ENCODE measurements at places on chromosomes 4 and X. TPM values are rescaled to one million over a fixed set of nuclear protein-coding genes. Genes with fewer than 3 reads are reported as not detected.

PSAPL1 gene
- total RNA-seq = not detected

- no peak for DNase-seq
Measured at GRCh38 chrX:134803551-134804183, 145.4 kb upstream of the PLAC1 start.

GRCh38 chr4:185039508-185040273 is 21.4 kb downstream of the HELT start:
- peak; percentile 60 for DNase-seq

IL13RA2 gene
- 1.5 TPM for total RNA-seq

- DNase-seq = no peak
Measured at GRCh38 chr4:6769233-6769988, 13.1 kb upstream of the KIAA0232 start.

DNA sequence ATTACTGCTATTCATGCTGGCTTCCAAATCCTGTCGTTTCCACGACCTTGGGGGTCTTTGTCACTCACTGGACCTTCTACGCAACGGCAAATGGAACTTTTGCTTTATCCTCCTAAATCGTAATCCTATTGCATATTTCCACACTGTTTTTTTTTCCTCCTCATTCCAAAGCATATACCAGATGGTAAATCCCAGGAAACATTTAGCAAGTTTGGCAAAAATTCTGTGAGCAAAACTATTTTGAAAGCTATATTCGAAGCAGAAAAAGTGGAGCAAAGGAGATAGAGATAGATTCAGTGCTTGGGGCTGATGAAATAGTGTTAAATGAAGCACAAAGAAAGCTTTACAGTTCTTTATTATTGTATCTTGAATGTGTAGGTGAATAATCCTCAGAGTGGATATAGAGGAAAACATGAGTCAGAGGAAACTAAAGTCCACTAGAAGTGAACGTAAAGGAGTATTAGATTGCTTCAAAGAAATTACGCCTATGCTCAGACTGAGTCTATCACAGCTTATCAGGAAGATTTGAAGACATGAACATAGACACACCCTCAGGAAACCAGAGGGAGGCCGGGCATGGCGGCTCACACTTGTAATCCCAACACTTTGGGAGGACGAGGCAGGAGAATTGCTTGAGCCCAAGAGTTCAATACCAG is 50.2 kb upstream of the FAM9A start:
- no peak for DNase-seq

PNCK gene
- total RNA-seq = not detected

DNA sequence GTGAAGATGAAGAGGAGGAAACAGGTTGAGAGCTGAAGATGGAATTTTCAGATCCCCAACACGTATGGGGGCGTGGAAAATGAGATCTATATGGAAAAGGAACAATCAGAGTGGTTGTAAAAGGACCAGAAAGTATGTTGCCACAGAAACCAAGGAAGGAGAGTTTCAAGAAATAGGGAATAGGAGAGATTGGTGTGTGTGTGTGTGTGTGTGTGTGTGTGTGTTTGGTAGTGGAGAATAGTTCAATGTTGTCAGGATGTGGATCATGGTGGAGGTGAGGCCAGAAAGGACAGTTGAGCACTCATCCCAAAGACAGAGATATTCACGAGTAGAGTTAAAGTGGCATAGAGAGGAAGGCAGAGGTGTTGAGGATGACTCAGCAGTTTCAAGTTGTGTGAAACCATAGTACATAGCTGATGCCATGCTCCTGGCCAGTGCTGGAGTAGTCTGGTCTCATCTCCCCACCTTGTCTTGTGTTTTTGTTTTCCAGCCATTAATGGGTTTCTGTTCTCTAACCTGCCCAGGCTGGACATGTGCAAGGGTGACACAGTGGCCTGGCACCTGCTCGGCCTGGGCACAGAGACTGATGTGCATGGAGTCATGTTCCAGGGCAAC is 36.1 kb downstream of the HEPH start:
- no peak for DNase-seq

HNRNPD gene
- total RNA-seq = 22.2 TPM

GRCh38 chrX:9326369-9326768 is 138.5 kb upstream of the TBL1X start:
- no peak for DNase-seq

DNA sequence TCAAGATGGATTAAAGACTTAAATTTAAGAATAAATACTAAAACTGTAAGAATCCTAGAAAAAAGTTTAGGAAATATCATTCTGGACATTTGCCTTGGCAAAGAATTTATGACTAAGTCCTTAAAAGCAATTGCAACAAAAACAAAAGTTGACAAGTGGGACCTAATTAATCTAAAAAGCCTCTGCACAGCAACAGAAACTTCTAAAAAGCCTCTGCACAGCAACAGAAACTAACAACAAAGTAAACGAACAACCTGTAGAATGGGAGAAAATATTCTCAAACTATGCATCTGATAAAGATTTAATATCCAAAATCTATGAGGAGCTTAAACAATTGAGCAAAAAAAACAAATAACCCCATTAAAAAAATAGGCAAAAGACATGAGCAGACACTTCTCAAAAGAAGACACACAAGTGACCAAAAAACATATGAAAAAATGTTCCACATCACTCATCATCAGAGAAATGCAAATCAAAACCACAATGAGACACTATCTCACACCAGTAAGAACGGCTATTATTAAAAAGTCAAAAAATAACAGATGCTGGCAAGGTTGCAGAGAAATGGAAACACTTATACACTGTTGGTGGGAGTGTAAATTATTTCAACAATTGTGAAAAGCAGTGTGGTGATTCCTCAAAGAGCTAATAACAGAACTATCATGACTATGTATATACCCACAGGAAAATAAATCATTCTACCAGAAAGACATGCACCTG is 5.5 kb upstream of the OPRPN start:
- DNase-seq = no peak

MCF2 gene
- not detected for total RNA-seq

DNA sequence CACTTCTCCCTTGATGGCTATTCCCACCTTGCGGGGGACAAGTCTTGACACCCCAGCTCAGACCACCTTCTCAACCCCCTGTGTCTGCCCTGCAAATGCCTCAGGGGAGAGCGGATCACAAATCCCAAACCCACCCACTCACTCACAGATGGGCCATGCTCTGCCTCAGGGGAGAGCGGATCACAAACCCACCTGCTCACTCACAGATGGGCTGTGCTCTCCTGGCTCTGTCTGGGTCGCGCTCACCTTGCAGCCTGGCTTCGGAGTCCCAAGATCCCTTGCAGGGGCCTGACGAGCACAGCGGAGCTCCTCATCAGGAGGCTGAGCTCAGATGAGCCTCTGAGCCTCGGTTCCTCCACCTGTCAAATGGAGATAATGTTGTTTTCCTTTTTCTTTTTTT is 38.6 kb downstream of the HTRA3 start:
- DNase-seq = no peak

TLR8 gene
- total RNA-seq = not detected

DNA sequence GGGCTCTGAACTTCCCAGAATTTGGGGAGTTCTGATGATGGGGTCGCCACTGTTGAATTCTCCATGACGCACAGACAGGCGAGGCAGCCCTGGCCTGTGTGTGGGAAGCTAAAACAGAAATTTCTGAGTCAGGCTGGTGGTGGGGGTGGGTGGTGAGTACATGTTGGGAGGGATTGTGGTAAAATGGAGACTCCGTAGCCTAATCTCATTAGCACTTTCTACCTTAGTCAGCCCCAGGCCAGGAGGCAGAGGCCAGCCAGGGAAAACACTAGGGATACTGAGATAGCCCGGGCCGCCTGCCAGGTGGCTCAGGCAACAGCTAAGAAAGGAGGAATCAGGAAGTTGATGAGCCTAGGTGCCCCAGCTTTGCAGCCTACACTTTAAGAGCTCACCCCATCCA is 39.3 kb upstream of the NHSL2 start:
- DNase-seq = peak; percentile 33

- DNase-seq = peak; percentile 16
Measured at GRCh38 chrX:12804655-12805054, 13.4 kb downstream of the PRPS2 start.

DNA sequence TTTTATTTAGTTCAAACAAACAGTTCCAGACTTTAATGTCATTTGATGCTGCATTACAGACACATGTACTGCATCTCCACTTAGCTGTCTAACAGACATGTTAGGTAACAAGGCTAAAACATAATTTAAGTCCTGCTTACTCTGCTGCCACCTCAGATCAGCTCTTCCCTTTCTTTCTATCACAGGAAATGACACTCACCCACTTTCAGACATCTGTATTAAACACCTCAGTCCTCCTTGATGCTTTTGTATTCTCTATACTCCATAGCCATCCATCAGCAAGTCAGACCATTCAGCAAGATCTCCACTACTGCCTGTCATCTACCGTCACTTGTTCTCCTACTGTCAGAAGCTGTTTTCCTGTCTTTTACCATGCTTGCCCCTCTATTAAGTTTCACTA is 405.4 kb downstream of the IL15 start:
- DNase-seq = no peak

CRLF2 gene
- not detected for total RNA-seq

- no peak for DNase-seq
Measured at GRCh38 chr4:19944806-19945205, 306.9 kb upstream of the SLIT2 start.

DNA sequence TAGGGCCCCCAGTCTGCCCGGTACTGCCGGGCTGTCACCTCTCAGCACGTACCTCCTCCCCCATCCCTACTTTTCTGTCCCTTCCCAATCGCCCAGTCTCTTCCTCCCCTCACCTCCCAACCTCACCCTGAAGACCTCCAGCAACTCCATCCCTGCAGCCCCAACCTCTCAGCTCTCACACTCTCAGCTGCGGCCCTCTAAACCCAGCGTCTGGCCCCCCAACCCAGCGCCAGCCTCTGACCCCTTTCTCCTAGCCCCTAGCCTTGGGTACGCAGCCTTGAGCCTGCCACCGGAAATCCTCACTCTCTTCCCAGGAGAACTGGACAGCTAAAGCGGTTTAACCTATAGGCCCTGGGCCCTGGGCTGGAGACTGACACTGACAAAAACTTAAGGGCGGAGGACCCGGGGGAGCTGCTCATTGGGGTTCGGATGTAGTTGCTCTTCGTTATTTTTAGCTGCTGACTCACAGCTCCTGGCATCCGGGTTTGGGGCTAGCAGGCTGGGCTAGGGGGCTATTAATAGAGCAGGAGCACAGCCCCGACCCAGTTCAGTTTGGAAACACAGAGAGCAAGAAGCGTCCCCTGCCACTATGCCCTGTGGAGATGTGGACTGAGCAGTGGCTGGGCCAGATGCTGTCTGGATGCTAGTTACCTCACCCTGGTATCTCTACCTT is 9.6 kb upstream of the DLG3 start:
- no peak for DNase-seq

RS1 gene
- total RNA-seq = 0.17 TPM

- DNase-seq = no peak
Measured at GRCh38 chr4:185550933-185551332, 15.6 kb upstream of the PDLIM3 start.

- DNase-seq = no peak
Measured at GRCh38 chr4:110612631-110613269, 10.1 kb downstream of the PITX2 start.

- DNase-seq = no peak
Measured at GRCh38 chr4:52366621-52367020, 292.5 kb downstream of the USP46 start.

GRCh38 chr4:59500103-59500502 is 1700.0 kb upstream of the ADGRL3 start:
- DNase-seq = no peak

NRK gene
- 16.1 TPM for total RNA-seq

DNA sequence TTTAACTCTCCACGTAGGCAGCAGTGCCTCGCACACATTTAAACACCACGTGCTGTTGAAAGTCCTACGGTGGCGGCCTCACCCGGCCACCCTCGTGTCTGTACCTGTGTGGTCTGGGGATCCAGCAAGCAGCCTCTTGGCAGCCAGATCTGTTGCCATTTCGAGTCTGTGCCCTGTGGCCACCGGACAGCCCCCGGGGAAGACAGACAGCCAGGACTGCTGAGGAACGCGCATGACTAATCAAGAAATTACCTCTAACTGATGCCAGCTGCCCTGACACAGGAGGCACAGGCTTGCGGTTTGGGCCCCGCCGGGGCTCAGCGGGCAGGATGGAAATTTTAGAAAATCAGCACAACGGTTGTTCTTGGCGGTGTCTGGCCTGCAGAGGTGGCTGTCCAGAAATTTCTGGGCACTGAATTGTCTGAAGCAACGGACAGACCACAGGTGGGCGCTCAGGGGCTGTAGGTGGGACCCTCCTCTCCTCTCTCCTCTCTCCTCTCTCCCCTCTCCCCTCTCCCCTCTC is 15.6 kb upstream of the ASMTL start:
- peak; percentile 44 for DNase-seq

GRCh38 chr4:142558851-142559250 is 287.2 kb downstream of the INPP4B start:
- peak; percentile 75 for DNase-seq

GRCh38 chr4:119261986-119262385 is 49.5 kb downstream of the USP53 start:
- no peak for DNase-seq

DNA sequence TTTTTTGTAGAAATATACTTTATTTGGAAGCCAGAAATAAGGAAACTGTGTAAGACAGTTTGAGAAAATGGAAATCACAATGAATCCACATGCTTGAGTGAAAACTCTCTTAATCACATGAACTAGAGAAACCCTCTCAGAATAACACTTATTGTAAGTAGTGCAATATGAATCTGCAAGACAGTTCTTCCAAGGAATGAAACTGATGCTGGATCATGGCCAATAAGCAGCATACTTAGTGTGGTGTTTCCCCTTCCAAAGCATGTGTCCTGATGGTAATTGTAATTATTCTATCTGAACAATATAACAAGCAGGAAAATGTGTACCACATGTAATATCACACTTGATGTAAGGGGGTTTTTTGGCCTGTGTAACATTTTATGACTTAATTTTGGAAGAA is 1870.5 kb upstream of the TENM3 start:
- no peak for DNase-seq

DNA sequence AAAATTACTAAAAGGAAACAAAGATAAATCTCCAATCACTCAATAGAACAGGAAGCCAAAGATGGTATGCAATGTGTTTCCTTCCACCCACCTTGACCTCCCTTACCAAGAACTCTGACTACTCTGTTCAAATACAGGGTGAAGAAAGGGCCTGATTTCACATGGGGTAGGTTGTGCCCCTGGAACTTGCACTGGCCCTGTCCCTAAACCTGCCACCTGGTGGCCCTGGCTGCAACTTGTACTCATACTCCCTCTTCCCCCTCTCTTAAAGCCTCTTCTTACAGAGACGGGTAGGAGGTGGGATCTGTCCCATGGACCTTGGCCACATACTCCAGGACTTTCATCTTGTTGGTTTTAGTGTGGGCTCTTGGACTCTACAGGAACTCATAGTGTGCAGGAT is 17.3 kb upstream of the TMEM185A start:
- no peak for DNase-seq

Measured in renal cortical epithelial cell (primary cell).